ENCODE measurements at places on chromosomes 5 and 9.

DNA sequence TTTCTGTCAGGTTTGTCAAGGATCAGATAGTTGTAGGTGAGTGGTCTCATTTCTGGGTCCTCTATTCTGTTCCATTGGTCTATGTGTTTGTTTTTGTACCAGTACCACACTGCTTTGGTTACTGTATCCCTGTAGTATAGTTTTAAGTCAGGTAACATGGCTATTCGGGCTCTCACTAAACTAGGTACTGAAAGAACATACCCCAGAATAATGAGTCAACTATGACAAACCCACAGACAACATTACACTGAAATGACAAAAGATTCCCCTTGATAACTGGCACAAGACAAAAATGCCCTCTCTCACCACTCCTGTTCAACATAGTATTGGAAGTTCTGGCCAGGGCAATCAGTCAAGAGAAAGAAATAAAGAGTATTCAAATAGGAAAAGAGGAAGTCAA lies 535.3 kb upstream of the CYLC2 start:
- no peak for DNase-seq

DNA sequence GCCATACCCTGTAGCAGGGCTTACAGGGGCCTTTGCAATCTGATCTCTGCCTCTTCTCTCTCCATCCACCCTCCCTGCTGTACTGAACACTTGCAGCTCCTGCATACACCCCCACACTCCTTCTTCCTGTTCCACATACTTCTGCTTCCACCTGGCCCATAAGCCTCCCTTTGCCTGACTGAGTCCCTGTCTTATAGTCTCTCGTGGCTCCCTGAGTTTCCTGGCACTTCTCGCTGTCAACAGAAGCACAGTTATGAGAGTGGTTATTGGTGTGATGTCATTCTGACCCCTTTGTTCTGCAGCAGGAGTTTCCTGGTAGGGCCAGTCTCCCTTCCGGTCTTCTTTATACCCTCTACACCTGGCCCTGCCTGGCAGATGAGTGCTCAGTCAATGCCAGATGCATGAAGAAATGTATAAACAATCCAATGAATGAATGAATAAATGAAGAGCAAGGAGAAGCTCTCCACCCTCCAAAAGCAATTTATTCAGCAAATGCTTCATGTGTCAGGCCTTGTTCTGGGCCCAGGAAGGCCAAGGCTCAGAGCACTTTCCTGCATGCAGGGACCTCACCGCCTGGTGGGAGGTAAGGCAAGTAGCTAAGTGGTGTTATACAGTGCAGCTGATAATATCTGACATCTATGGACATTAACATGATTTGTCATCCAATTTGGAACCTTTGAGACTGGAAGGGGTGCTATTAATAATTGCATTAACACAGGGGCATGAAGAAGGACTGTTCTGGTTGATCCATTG lies 20.5 kb upstream of the CSF1R start:
- DNase-seq: no peak

- DNase-seq: peak; percentile 78
These were observed 84.0 kb downstream of the HSD17B3 start for GRCh38 chr9:96217754-96218693.

DNA sequence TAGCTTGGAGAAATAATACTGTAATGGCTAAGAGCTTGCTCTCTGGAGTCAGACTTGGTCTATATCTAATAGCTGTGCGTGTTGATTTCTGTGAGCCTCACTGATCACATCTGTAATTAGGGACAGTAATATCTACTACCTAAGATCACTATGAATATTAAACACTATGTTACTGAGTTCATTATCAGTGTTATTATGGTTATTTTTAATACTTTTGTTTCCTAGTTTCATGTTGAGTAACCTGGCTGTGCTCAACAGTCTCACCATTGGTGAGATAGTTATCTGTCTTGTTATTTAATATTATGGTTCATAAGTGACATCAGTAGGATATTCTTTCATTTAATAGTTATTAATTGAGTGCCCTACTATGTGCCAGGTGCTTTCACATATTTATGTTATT lies 22.4 kb upstream of the CAVIN4 start:
- DNase-seq: no peak

GRCh38 chr9:94971378-94972131 lies 245.1 kb downstream of the AOPEP start:
- DNase-seq: no peak

DNA sequence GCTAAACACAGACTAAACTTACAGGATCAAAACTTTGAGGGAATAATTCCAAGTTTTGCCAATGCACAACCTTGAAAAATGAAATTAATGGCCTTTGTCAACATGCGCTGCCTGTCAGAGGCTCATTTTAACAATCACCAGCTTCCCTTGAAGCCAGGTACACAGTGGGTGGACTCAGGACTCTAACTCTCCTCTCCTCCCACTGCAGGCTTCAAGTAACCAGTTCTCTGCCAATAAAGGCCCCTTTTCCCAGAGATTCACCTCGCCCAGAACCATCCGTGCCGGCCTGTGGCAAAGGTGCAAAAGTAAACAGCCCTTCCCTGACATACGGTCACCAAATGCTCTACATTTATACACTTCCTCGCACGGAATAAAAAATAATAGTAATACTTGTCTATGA lies 18.4 kb upstream of the FBP2 start:
- DNase-seq: no peak

DNA sequence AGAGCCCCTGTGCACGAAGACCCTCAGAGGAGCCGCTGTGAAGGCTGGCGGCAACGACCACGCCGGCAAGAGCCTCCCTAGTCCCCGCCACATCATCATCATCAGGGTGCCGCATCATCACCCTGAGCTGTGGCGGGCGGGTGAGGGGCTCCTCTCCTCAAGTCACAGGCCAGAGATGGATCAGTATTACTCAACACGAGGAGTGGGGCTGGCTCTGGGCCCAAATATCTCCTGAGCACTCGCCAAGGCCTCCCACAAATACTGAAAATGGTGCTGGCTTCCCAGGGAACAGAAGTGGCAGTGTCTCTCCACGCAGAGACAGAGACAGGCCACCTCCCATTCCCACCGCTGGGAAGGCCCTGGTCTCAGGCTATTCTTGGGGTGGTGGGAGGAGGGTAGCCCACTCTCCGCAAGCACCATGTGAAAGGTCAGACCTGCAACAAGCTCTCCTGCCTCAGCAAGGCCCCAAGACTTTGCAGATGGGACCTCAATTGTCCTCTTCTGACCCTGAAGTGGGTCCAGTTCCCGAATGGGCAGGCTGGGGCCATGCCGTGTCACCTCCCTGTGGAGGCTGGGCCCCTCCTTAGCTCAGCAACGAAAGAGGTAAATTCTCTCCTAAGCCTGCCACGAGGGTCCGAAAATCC lies 39.3 kb upstream of the ZNF354A start:
- DNase-seq: no peak

GRCh38 chr5:177134697-177135225 lies 1.2 kb downstream of the NSD1 start:
- DNase-seq: no peak

- peak; percentile 67 for DNase-seq
These were observed 69.4 kb downstream of the MSX2 start for GRCh38 chr5:174793684-174794328.

GRCh38 chr9:130069048-130069447 lies 15.3 kb downstream of the GPR107 start:
- no peak for DNase-seq
